Stimulated activated CD8-positive, alpha-beta memory T cell treated with anti-CD3 and anti-CD28 coated beads, Interleukin-15, amount 100 ng/mL, for 24 hours (primary cell): ENCODE measurements at places on chromosomes 4 and X.

GRCh38 chr4:96342196-96342595, 502.3 kb downstream of the PDHA2 start:
- no peak for DNase-seq

- DNase-seq = no peak
These were observed 40.5 kb upstream of the RELL1 start for GRCh38 chr4:37726666-37727065.

GRCh38 chrX:10327651-10328050, 170.9 kb downstream of the CLCN4 start:
- DNase-seq = no peak

GRCh38 chr4:27911047-27911446, 1050.4 kb downstream of the STIM2 start:
- no peak for DNase-seq

DNA sequence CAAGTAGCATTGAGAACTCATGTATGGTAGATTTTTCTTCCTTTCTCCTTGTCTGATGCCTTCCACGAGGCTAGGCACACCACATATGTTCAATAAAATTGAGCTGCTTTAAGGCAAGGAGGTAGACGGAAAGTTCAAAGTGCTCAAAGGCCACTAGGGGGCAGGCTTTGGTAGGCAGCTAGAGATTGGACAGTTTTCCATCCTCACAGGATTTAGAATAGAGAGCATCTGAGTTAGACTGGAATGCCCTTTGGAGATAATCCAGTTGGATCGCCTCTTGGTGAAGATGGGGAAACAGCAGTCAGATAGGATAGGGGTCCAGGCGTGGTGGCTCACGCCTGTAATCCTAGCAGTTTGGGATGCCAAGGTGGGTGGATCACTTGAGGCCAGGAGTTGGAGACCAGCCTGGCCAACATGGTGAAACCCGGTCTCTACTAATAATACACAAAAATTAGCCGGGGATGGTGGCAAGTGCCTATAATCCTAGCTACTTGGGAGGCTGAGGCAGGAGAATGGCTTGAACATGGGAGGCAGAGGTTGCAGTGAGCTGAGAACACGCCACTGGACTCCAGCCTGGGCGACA, 30.4 kb downstream of the ELF4 start:
- DNase-seq = no peak

- DNase-seq = no peak
These were observed 91.3 kb upstream of the WDR44 start for GRCh38 chrX:118254611-118255010.

DNA sequence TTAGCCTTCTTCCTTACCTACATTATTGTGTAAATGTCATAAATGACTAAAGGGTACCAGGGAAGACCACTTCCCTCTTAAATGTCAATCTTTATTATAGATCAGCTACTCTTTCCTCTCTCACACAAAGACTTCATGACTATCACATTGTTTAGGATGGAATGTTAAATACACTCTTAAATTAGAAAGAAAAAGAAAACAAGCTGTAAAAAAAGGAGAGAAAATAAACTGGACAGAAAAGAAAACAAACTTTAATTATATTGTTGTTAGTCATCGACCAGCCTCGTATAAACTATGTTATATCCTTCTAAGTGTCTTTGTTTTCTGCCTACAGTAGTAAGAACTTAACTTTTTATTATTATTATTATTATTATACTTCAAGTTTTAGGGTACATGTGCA, 666.4 kb upstream of the NR3C2 start:
- no peak for DNase-seq

GRCh38 chrX:150257353-150258175, 105.6 kb upstream of the MAMLD1 start:
- DNase-seq = no peak

DNA sequence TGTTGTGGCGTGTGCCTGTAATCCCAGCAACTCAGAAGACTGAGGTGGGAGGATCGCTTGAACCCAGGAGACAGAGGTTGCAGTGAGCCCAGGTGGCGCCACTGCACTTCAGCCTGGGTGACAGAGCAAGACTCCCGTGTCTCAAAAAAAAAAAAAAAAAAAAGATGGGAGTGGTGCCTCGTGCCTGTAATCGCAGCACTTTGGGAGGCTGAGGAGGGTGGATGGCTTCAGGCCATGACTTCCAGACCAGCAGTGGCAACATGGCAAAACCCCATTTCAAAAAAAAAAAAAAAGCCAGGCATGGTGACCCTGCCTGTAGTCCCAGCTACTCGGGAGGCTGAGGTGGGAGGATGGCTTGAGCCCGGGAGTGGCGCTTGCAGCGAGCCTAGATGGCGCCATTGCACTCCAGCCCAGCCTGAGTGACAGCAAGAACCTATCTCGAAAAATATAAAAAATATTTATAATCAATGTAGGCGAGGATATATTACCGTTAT, 27.0 kb downstream of the EIF2S3 start:
- DNase-seq = no peak

- no peak for DNase-seq
These were observed 12.1 kb upstream of the FAM47A start for GRCh38 chrX:34144246-34144645.

DNA sequence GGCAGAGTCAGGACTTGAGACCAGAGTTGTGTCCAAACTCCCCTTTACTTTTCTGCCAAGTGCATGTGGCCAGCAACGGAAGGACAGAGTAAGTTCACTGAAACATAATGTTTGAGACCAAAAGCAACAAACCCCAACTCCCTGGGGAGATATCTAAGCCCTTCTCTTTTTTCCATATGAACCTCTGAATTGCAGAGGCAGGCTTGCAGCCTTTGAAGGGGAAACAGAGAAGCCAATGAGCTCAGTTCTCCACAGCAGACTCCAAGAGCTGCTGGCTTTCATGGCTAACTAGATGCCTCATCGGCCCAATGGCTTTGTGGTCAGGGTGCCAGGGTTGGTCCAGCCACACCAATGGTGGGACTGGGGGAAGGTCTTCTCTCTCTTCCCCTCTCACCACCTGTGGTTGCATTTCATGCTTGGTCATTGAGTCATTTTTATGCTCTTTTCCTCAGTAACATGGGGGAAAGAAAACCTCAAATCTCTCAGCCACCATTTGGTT, 34.0 kb downstream of the STARD8 start:
- no peak for DNase-seq

- no peak for DNase-seq
These were observed 287.5 kb downstream of the CAMK2D start for GRCh38 chr4:113474017-113474416.

GRCh38 chr4:141003193-141003592, 130.1 kb downstream of the RNF150 start:
- DNase-seq = no peak

GRCh38 chrX:39629001-39629400, 468.8 kb downstream of the BCOR start:
- no peak for DNase-seq

DNA sequence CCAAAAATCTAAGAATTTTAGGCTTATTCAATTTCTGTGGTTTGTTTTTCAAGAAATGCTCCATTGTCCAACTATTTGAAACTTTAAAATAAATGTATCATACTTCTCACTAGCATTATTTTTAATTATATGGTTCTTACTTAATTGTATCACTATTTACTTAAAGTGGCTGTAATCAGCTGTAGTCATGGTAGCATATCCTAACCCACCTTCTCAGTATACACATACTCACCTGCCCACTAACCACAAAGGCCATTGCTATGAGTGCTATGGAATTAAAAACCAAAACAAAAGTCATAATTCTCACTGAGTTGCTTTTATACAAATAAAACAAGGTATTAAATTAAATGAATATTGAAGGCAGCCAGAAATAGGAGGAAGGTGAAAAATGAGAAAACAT, 5.0 kb downstream of the FBXO8 start:
- no peak for DNase-seq

GRCh38 chr4:145828802-145829485, 109.7 kb downstream of the ZNF827 start:
- DNase-seq = no peak

GRCh38 chrX:66053414-66053813, 13.5 kb upstream of the VSIG4 start:
- no peak for DNase-seq

DNA sequence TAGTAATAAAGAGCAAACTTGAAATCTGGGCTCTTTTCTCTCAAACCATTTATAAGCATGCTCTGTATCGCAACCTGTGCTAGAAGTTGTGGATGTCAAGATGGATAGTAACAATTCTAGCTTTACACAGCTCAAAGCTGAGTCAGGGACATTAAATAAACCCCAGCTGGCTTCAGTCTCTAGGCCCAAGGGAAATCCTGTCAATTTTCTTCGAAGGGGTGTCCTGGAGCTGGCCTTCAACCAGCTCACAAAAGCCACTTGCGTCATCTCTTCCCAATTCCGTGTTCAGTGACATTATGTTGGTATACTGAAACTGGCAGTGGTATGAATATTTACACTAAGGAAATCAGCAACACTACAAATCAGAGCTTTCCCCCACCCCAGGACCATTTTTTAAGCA, 89.8 kb upstream of the PRKG2 start:
- DNase-seq = no peak

GRCh38 chrX:519741-520140, 110.8 kb upstream of the SHOX start:
- no peak for DNase-seq

GRCh38 chrX:45031830-45032378, 158.9 kb downstream of the KDM6A start:
- DNase-seq = no peak

DNA sequence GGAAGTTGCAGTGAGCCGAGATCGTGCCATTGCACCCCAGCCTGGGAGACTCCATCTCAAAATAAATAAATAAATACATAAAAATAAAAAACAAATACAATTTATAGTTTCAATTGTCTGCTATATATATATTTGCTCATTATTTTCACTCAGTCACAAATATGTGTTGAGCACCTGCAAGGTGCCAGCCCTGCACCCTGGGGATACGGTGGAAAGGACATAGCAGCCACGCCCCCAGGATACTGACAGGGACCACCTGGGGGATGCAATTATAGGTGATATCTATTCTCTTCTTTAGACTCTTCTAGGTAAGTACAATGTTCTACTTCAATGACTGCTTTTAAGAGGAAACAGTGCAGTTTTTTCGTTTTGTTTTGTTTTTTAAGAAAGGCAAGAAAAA, 85.0 kb downstream of the JAKMIP1 start:
- no peak for DNase-seq

DNA sequence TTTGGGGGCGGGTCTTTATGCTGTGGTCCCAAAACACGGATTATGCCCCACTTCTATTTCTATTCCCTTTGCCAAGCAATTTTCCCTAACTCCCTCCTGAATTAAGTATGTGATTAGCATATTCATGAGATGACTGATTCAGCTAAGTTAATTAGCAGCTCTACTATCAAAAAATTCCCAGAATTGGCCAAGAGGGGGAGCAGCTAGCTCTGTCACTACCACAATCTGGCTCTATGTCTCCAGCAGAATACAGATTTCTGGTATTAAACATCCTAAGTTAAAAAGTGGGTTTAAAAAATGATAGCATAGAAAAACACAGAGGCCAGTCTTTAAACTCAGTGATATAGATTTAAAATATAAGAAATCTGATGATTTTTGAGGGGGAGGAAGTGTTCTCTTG, 80.3 kb downstream of the GPC4 start:
- DNase-seq = no peak

GRCh38 chrX:107716816-107717700, 58.5 kb downstream of the TSC22D3 start:
- peak; percentile 27 for DNase-seq

- DNase-seq = no peak
These were observed 127.6 kb upstream of the HHIP start for GRCh38 chr4:144518181-144518895.

DNA sequence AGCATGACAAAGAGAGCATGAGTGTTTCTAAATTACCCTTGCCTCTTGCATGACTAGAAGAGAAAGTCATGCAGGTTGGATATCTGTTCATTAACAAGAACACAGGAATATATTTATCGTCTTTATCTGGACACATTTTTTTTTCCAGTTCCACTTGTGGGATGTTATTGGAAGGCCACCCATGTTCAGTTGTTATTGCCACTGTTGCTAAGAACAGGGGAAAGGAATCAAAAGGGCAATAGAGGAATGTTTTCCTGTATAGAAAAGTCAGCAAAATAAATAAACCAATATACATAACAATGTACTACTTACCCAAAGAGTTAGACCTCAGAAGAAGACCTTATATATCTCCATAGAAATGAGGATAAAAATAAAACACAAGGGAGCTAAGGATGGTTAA, 270.1 kb downstream of the QDPR start:
- no peak for DNase-seq

GRCh38 chr4:107564326-107564725, 155.7 kb downstream of the PAPSS1 start:
- DNase-seq = no peak

GRCh38 chr4:139790291-139790690, 124.7 kb downstream of the MGST2 start:
- DNase-seq = no peak

DNA sequence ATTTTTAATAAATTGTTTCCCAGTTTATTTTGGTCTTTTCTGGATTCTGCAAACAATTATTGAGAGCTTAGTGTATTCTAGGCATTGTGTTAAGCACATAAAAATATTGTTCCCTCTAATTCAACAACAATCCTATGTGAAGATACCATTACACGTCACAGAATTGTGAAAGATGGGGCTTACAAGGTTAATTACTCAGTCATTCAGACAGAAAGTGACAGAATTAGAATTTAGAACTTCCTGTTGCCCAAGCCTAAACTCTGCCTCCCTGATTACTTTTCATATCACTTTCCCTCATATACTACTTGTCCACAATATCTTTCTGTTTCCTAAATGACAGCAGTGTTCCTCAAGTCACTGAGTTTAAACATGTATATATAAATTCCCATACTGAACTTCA, 186.7 kb upstream of the VEGFC start:
- no peak for DNase-seq

DNA sequence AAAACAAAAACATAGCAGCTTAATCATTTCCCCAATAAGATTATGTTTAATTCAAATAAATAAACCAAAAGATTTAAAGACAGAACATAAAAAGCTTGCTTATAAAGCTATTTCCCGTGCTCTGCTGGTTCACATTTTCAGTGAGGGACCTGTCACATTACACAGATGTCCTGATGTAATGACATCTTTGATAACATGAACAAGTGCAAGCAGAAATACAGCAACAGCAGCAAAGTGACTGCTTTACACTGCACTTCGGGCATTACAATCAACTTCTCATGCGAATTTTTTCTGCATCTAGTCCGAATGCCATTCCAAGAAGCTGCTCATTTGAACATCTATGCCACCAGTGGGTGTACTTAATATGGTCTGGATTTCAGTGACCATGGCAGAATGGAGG, 940.3 kb upstream of the IGFBP7 start:
- DNase-seq = no peak

- peak; percentile 36 for DNase-seq
These were observed 421 bp downstream of the MECP2 start for GRCh38 chrX:154097003-154097588.

DNA sequence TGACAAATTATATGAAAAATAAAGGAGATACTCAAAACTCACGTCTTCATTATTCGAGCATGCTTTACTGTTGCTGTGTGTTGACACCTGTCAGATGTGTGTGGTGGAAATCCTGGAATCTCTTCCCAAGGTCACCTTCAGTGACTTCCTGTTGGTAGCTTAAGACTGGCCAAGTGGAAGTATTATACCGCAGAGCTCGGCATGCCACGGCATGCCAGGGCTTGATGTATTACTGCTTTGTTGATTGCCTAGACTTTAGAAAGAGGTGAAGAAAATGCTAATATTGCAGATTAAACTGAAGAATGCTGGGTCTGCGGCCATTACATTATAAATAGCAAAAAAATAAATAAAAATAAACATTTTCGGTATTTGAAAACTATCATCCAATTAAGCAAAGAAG, 4.6 kb downstream of the TREX2 start:
- DNase-seq = no peak

- DNase-seq = no peak
These were observed 52.4 kb downstream of the MAPK10 start for GRCh38 chr4:86307432-86307831.

GRCh38 chr4:53905276-53905940, 159.0 kb downstream of the CHIC2 start:
- no peak for DNase-seq
